A673 (cell line): ENCODE measurements at places on chromosomes 1 and 21. TPM values are rescaled to one million over a fixed set of nuclear protein-coding genes. Genes with fewer than 3 reads are reported as not detected.
A peak's percentile ranks its signal among the peaks of the same experiment; 100 is the strongest.

DNA sequence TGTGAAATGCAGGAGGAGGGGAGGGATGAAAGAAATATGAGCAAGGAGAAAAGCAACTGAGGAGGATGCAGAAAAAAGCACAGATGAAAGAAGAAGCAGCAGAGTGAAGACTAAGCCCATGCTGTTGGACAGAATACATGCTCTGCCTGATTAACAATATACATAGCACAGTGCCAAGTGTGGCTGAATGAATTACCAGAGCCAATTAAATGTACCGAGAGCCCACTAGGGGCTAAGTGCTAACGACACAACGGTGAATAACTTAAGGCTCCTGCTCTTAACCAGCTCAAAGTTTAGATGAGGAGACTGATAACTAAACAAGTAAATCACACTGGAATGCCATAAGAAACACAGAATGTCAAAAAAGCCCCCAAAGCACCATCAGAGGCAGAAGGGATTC, 15.6 kb downstream of the CADM3 start:
- no peak for DNase-seq
- no peak overlapping the region for H3K27ac ChIP-seq
- peaks cover 86% of the 10 kb centered on the region for H3K27me3 ChIP-seq
- no peaks in the 10 kb centered on the region for H3K36me3 ChIP-seq
- H3K4me3 ChIP-seq: no peak overlapping the region

DNA sequence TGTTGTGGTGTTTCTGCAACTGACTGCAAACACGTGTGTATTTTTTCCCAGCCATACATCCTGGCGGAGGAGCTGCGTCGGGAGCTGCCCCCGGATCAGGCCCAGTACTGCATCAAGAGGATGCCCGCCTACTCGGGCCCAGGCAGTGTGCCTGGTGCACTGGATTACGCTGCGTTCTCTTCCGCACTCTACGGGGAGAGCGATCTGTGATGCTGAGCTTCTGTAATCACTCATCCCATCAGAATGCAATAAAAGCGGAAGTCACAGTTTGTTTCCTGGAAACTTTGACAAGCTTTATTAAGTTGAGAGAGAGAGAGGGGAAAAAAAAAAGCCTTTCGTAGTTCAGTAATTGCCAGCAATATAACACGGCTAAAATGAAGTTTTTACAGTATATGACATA, 32.7 kb upstream of the MTR start:
- H3K36me3 ChIP-seq: peaks cover 69% of the 10 kb centered on the region
- no peak overlapping the region for H3K27ac ChIP-seq
- no peaks in the 10 kb centered on the region for H3K4me1 ChIP-seq
- no peak for DNase-seq
- no peaks in the 10 kb centered on the region for H3K27me3 ChIP-seq

- peaks cover 11% of the 10 kb centered on the region for H3K4me1 ChIP-seq
- peaks cover 9% of the 10 kb centered on the region for H3K36me3 ChIP-seq
- H3K4me3 ChIP-seq: no peak overlapping the region
- DNase-seq: no peak
Measured at GRCh38 chr1:21162740-21163464, 13.8 kb downstream of the EIF4G3 start.

DNA sequence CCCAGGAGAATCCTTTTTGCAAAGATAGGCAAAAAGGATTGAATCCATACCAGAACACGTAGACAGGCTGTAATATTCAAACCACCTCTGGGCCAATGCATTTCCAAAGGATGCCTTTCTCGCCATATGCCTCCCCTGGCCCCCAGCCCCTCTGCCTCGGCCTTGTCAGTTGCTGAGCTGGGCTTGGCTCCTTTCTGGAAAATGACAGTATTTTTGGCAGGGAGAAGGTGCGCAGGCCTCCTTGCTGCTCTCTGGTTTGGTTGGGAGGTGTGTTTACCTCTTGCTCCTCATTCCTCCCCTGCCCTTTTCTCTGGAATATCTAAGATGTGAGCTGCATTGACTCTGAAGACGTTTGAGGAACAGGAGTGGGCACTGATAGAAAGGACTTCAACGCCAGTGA, 26.0 kb upstream of the CNTN2 start:
- H3K27me3 ChIP-seq: peaks cover 15% of the 10 kb centered on the region
- H3K27ac ChIP-seq: no peak overlapping the region
- no peak overlapping the region for H3K4me3 ChIP-seq
- H3K36me3 ChIP-seq: no peaks in the 10 kb centered on the region
- no peak for DNase-seq

GRCh38 chr1:106700211-106700610, 356.3 kb upstream of the PRMT6 start:
- H3K4me1 ChIP-seq: no peaks in the 10 kb centered on the region
- peak; percentile 11 for DNase-seq
- H3K27ac ChIP-seq: no peak overlapping the region
- no peaks in the 10 kb centered on the region for H3K27me3 ChIP-seq

Gene CD101
- 1.7 TPM in 2 replicates for total RNA-seq

- no peaks in the 10 kb centered on the region for H3K27me3 ChIP-seq
- H3K4me1 ChIP-seq: no peaks in the 10 kb centered on the region
- H3K4me3 ChIP-seq: no peak overlapping the region
Measured at GRCh38 chr1:156172696-156173470, 19.5 kb downstream of the SEMA4A start.

GRCh38 chr1:192435704-192436103, 118.9 kb downstream of the RGS21 start:
- no peaks in the 10 kb centered on the region for H3K36me3 ChIP-seq
- no peaks in the 10 kb centered on the region for H3K27me3 ChIP-seq
- no peak overlapping the region for H3K27ac ChIP-seq
- peaks cover 4% of the 10 kb centered on the region for H3K4me1 ChIP-seq
- no peak overlapping the region for H3K4me3 ChIP-seq

GRCh38 chr21:17786071-17786850, 32.9 kb downstream of the C21orf91 start:
- no peak overlapping the region for H3K27ac ChIP-seq
- H3K36me3 ChIP-seq: peaks cover 5% of the 10 kb centered on the region
- H3K4me3 ChIP-seq: no peak overlapping the region
- no peak for DNase-seq
- H3K4me1 ChIP-seq: no peaks in the 10 kb centered on the region

DNA sequence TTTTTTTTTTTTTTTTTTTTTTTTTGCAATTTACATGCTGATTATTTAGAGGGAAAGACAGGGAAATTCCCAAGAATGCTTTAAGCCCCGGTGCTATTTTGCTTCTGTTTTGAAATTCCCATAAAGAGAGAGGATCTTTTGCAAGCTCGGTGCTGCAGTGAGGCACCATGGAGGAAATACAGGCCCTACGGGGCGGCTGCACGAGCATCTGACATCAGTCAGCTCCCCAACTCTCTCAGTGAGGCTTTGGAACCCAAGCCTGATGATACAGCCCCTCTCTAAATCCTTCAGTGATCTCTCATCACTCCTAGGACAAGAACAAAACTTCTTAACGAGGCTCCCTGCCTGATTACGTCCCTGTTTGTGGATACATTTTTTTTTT, 791 bp upstream of the CHI3L1 start:
- H3K27ac ChIP-seq: no peak overlapping the region
- no peaks in the 10 kb centered on the region for H3K36me3 ChIP-seq
- DNase-seq: no peak
- no peaks in the 10 kb centered on the region for H3K4me1 ChIP-seq
- H3K27me3 ChIP-seq: no peaks in the 10 kb centered on the region

DNA sequence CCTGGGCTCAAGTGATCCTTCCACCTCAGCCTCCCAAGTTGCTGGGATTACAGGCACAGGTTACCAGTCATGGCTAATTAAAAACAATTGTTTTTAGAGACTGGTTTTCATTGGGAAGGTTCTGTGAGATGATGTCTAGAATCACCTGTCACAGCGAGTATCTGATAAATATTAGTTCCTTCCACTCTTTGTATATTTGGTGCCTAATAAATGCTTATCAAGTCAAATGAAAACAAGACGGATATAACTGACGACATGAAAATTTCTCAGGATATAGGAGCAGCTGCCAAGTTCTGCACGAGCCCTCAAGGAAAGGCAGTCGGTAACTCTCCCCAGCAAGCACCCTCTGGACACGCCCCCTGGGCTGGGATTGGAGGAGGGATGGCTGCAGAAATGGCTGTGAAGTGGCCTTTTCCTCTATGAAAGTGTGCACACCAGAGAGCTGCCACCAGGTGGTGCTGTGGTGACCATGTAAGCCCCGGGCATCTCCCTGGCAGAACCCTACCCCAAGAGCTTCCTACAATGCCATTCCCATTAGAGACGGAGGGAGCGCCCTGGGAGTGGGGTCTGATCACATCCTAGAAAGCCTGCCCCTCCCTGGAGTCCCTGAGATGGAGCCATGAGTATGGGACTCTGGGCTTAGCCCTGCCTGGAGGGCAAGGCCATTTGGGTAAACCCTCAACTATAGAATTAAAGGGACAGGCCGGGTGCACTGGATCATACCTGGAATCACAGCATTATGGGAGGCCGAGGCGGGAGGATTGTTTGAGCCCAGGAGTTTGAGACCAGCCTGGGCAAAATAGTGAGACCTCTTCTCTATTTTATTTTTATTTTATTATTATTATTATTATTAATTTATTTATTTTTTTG, 50.9 kb downstream of the HTR6 start:
- no peak overlapping the region for H3K27ac ChIP-seq
- no peaks in the 10 kb centered on the region for H3K27me3 ChIP-seq
- no peaks in the 10 kb centered on the region for H3K36me3 ChIP-seq
- peak; percentile 98 for DNase-seq
- no peak overlapping the region for H3K4me3 ChIP-seq
- H3K4me1 ChIP-seq: no peaks in the 10 kb centered on the region

DNA sequence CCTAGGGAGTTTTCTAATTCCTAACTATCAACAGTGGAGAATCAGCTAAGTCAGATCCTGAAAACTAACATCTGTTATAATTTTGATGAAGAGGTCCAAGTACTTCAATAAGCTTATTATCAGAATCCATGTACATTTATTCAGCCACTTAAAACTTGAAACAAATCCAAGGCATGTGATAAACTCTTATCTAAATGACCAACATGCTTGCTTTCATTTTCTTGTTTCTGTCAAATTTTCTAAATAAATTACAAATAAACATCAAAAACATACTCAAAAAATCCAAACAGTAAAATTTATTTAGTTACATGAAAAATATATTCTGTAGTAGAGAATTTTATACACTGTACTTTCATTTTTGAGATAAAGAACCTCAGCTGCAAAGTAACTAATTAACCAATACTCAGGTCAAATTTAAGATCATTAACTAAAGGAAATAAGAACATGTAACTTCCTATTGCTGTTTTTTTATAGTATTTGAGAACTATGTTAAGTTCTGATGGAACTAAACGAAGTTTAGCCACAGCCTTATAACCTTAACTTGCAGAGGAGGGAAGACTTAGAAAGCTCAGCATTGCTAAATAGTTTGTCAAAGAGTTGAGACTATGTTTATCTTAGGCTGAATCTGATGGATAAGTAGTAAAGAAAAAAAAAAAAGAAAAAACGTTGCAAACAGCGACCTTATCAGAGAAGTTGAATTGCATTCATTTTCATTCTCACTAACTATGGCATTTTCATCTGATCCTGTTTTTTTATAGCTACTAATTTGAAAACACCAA, 44.9 kb downstream of the SYNJ1 start:
- no peak overlapping the region for H3K4me3 ChIP-seq
- no peaks in the 10 kb centered on the region for H3K27me3 ChIP-seq
- H3K4me1 ChIP-seq: peaks cover 7% of the 10 kb centered on the region
- no peaks in the 10 kb centered on the region for H3K36me3 ChIP-seq

GRCh38 chr21:44749759-44750674, 38.6 kb upstream of the TSPEAR start:
- no peak for DNase-seq
- no peaks in the 10 kb centered on the region for H3K36me3 ChIP-seq
- H3K4me1 ChIP-seq: peaks cover 45% of the 10 kb centered on the region
- no peaks in the 10 kb centered on the region for H3K27me3 ChIP-seq
- H3K27ac ChIP-seq: peak overlapping the region; percentile 49
- H3K4me3 ChIP-seq: peak overlapping the region; percentile 53
